Muscle of leg (tissue), 16 donors: ENCODE measurements at places on chromosomes 4 and X.

- peaks cover 69% of the 10 kb centered on the region for H3K27me3 ChIP-seq
- H3K4me1 ChIP-seq: peaks cover 10% of the 10 kb centered on the region
- no peak overlapping the region for H3K4me3 ChIP-seq
- H3K36me3 ChIP-seq: peaks cover 36% of the 10 kb centered on the region
Observed at GRCh38 chrX:154027986-154028385, 8.3 kb upstream of the IRAK1 start.

DNA sequence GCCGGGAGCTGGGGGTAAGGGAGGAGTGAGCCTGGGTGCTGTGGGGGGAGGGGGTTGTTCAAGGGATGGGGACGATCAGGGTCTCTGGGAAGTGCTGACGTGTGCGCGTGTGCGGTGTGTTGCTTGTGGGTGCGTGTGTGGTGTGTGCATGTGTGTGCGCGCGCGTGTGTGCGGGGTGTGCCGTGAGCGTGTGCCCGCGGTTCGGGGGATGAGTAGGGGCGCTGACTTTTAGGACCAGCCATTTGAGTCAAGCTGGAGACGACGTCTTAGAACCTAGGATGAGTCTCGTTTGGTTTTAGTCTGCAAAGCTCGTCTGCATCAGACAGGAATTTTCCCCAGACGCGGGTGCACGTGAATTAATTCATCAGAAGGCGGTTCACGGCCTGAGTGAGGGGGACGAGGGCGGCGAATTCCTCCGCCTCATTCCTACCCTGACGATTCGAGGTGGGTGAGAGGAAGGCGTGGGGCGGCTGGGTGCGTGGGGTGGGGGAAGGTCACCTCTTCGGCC, 950 bp upstream of the TMEM271 start:
- no peak overlapping the region for H3K27ac ChIP-seq
- H3K4me3 ChIP-seq: no peak overlapping the region
- peaks cover 3% of the 10 kb centered on the region for H3K4me1 ChIP-seq

GRCh38 chrX:20140420-20140819, 1.2 kb downstream of the EIF1AX start:
- DNase-seq: peak; percentile 22
- peak overlapping the region; percentile 98 for H3K4me3 ChIP-seq
- peaks cover 17% of the 10 kb centered on the region for H3K36me3 ChIP-seq
- peaks cover 10% of the 10 kb centered on the region for H3K27me3 ChIP-seq
- H3K27ac ChIP-seq: no peak overlapping the region
- H3K4me1 ChIP-seq: no peaks in the 10 kb centered on the region

- H3K4me3 ChIP-seq: no peak overlapping the region
- no peaks in the 10 kb centered on the region for H3K36me3 ChIP-seq
- peaks cover 2% of the 10 kb centered on the region for H3K27me3 ChIP-seq
Observed at GRCh38 chr4:25509646-25510045, 132.6 kb downstream of the ANAPC4 start.

DNA sequence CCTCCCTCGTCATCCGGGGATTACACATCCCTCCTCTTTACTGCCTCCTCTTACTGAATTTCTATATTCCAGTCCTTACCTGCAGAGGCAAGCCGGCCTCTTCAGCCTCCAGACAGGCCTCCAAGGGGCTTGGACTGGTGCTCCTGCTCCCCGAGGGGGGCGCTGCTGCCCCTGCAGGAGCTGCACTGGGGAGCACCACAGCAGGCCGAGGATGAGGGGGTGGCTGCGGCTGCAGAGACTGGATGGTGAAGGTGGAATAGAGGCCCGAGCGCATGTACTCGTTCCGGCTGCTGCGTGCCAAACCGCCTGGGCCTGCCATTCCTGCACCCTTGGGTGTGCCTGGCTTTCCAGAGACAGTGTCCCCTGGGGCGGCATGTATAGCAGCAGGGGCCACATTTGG, 9.1 kb upstream of the CFP start:
- no peak for DNase-seq
- H3K36me3 ChIP-seq: peaks cover 52% of the 10 kb centered on the region
- H3K4me3 ChIP-seq: no peak overlapping the region
- H3K4me1 ChIP-seq: no peaks in the 10 kb centered on the region
- no peaks in the 10 kb centered on the region for H3K27me3 ChIP-seq
- no peak overlapping the region for H3K27ac ChIP-seq

DNA sequence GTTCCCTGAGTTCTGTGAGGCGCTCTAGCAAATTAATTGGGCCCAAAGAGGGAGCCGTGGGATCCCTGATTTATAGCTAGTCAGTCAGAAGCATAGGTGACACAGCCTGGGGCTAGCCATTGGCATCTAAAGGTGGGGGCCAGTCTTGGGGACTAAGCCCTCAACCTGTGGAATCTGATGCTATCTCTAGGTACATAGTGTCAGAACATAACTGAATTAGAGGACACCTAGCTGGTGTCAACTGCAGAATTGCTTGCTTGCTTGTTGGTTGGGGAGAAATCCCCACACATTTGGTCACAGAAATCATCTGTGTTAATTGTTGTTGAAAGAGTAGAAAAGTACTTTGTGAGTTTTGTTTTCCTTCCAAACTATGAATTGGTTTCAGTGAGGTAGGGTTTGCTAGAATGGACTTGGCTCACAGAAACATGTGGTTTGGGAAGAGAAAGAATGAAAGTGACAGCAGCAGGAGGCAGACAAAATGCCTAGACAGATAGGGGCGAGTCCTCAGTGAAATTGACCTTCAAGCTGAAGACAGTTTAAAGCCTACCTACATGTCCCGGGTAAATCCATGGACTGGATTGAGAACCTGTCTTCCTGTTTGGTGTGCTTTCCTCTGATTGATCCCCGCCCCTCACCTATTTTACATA, 12.8 kb upstream of the GPR82 start:
- no peak for DNase-seq
- H3K27ac ChIP-seq: no peak overlapping the region
- H3K27me3 ChIP-seq: peaks cover 17% of the 10 kb centered on the region
- H3K4me3 ChIP-seq: no peak overlapping the region
- no peaks in the 10 kb centered on the region for H3K4me1 ChIP-seq

- no peak overlapping the region for H3K4me3 ChIP-seq
- peaks cover 8% of the 10 kb centered on the region for H3K4me1 ChIP-seq
- H3K27me3 ChIP-seq: no peaks in the 10 kb centered on the region
- peak overlapping the region; percentile 69 for H3K27ac ChIP-seq
Observed at GRCh38 chr4:54929459-54929858, 195.9 kb downstream of the KDR start.

DNA sequence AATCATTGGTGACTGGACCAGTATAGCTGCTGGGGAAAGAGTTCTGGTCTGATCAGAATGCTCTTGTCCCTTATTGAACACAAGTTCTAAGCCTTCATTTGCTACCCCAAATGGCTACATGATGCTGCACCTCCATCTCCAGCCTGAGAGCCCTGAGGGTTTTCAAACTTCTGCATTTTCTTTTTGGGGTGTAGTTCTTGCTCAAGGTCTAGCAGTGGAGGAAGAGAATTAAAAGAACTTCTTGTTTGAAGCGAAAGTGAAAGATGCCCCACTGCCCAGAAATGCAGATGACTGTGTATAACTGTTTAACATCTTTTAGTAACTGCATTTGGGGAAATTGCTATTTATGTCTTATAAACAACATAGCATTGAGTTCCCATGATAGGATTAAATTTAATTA, 38.5 kb downstream of the LAMTOR3 start:
- no peaks in the 10 kb centered on the region for H3K27me3 ChIP-seq
- peak; percentile 58 for DNase-seq
- no peak overlapping the region for H3K4me3 ChIP-seq
- H3K4me1 ChIP-seq: no peaks in the 10 kb centered on the region

GRCh38 chr4:11564021-11564420, 135.3 kb upstream of the HS3ST1 start:
- H3K27ac ChIP-seq: no peak overlapping the region
- no peaks in the 10 kb centered on the region for H3K4me1 ChIP-seq
- H3K27me3 ChIP-seq: no peaks in the 10 kb centered on the region
- peak; percentile 9 for DNase-seq
- H3K4me3 ChIP-seq: no peak overlapping the region

- peaks cover 2% of the 10 kb centered on the region for H3K27me3 ChIP-seq
- no peak overlapping the region for H3K4me3 ChIP-seq
- H3K4me1 ChIP-seq: peaks cover 8% of the 10 kb centered on the region
- peak; percentile 84 for DNase-seq
Observed at GRCh38 chr4:186149872-186150271, 41.5 kb upstream of the CYP4V2 start.

- no peak overlapping the region for H3K4me3 ChIP-seq
- DNase-seq: no peak
- H3K36me3 ChIP-seq: no peaks in the 10 kb centered on the region
- no peak overlapping the region for H3K27ac ChIP-seq
- no peaks in the 10 kb centered on the region for H3K27me3 ChIP-seq
- no peaks in the 10 kb centered on the region for H3K4me1 ChIP-seq
Observed at GRCh38 chr4:122000849-122001248, 49.0 kb upstream of the TRPC3 start.
